ENCODE measurements at places on chromosomes 4 and X.
A peak's percentile ranks its signal among the peaks of the same experiment; 100 is the strongest.

- no peak for DNase-seq
Observed at GRCh38 chr4:6732441-6733357, 16.7 kb downstream of the BLOC1S4 start.

- DNase-seq, result no peak
Observed at GRCh38 chrX:56783450-56783831, 54.4 kb downstream of the NBDY start.

GRCh38 chrX:107654872-107655761 is 26.8 kb downstream of the PRPS1 start:
- DNase-seq, result peak; percentile 72

GRCh38 chr4:81166458-81167160 is 48.4 kb downstream of the PRKG2 start:
- no peak for DNase-seq

DNA sequence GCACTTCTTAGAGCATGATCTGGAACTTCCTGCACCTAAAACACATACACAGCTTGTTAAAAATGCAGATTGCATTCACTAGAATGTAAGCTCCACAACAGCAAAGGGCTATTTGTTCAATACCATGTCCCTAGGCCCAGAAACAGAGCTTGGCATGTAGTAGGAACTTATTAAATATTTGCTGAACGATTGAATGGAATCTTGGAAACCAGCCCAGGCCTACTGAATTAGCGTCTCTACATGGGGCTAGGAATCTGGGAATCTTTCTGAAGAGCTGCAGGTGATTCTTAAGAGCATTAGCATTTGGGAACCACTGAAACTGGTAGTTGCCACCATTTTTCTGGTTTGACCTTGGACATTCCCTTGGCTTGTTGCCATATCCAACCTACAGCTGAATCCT is 234.1 kb downstream of the STIM2 start:
- no peak for DNase-seq

DNA sequence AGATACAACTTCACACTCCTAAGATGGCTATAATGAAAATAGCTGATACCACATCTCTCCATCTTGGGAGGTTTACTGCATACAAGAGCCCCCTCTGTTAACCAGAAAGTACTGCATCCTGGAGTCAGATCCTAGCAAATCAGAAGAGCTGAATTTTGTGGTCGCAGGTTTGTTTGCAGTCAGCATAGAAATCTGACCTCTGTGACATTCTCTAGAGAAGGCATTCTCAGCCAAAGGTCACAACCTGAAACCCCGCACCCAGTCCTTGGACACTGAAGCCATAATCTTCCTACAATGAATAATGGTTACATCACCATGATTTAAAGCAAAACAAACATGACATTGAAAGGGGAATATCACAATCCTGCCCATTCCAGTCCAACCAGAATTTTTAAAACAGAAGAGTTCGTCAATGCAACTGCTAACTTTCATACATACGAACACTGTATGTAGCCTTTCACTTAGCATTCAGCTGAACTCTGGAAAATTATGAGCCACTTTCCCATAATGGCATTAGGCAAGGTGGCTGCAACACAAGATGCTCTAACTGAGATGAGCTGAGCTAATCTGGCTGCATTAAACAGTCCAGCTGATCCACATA is 17.6 kb downstream of the HS6ST2 start:
- DNase-seq, result no peak

- no peak for DNase-seq
Observed at GRCh38 chr4:150046728-150047217, 31.5 kb upstream of the DCLK2 start.

DNA sequence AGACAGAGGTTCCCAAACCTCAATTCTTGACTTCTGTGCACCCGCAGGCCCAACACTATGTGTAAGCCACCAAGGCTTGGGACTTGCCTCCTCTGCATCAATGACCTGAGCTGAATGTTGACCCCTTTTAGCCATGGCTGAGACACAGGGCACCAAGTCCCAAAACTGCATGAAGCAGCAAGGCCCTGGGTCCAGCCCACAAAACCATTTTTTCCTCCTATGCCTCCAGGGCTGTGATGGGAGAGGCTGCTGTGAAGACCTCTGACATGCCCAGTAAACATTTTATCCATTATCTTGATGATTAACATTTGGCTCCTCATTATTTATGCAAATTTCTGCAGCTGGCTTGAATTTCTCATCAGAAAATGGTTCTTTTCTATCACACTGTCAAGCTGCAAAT is 85.4 kb downstream of the ITM2A start:
- no peak for DNase-seq

DNA sequence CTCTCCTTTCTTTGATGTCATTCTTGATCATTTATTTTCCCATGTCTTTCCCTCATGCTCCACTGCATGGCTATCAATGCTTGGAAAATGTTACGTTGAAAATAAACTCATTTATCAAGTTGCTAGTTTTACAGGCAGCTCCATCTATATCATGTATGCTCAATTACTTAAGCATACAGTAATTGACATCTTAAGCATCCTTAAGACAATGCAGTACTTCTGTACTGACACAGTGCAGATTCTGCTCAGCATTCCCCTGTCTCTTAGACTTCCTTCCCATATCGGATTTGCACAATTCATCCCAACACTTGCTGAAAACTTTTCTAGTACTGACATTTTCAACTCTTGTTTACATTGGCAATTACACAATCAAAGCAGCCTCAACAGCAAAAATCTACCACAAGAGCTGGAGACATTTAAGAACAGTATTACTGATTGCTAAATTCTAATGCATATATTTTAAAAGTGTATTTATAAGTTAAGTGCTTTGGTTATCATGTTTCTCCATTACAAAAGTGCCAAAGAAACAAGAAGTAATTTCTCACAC is 165.6 kb downstream of the ATP10D start:
- DNase-seq, result no peak

- DNase-seq, result no peak
Observed at GRCh38 chr4:124740501-124740900, 28.0 kb upstream of the ANKRD50 start.

DNA sequence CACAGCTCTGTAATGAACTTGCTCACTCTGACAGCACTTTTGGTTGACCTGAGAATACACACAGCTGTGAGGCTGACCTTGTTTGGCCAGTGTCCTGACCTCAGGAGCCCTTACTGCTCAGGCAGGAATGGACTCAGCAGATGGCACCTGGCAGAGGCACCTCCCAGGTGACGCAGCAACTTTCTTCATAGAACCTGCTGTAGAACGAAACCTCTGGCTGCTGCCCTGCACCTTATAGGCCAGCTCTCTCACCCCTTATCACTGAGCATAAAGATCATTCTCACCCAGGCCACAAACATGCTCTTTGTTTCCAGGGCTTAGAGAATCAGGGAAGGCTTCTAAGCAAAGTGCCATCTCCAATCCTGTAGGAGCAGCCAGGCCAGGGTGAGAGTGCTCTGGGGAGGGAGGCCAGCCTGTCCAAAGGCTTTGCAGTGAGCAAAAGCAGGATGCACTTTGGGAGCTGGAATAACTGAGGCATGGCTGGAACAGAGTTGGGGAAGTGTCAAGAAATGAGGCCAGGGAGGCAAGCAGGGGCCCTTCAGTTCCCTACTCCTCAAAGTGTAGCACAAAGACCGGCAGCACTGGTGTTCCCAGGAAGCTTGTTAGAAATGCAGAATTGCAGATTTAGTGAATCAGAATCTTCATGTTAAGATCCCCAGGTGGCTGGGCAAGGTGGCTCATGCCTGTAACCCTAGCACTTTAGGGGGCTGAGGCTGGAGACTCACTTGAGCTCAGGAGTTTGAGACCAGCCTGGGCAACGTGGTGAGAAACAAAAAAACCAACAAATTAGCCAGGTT is 13.3 kb upstream of the CENPU start:
- DNase-seq, result no peak

DNA sequence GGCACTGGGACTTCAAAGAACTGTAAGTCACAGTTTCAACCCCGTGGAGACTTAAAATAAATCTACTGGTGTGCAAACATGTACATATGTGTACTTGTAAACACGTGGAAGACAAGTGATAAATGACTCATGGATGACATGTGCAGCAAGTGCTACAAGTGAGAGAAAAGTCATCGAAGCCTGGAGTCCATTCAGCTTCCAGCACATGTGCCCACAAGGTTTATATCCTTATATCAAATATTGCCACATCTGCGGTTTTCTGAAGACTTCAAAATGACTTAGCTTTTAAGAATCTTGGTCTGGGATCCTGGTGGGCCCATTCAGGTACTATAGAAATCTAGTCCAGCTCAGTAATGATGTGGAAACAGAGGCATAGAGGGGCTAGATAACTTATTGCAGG is 33.0 kb upstream of the TTC29 start:
- DNase-seq, result no peak

DNA sequence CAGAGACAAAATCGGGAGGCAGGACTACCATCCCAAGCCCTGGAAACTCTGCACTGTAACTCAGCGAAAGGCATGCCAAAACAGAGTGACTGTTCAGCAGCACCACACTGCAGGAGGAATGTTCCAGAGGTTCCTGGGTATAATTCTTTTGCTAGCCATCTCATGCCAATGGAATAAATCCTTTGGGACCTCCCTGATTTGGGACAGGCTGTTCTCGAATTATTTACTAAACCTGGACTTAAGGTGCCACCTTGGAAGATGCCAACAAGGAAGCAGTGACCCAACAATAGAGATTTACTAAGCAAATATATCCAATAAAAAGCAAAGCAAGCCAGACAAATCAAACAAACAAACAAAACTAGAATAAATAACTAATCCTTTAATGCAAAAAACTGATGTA is 9.3 kb downstream of the AADAT start:
- no peak for DNase-seq

GRCh38 chrX:2504706-2505332 is 4.0 kb upstream of the DHRSX start:
- no peak for DNase-seq

All from stimulated activated CD4-positive, alpha-beta T cell treated with anti-CD3 and anti-CD28 coated beads, Interleukin-2, amount 100 ng/mL, for 24 hours (primary cell).